Dermis microvascular lymphatic vessel endothelial cell (primary cell): ENCODE measurements at places on chromosomes 16 and 17.

- peak; percentile 42 for DNase-seq
Measured at GRCh38 chr16:66274335-66275110, 92.0 kb upstream of the CDH5 start.

DNA sequence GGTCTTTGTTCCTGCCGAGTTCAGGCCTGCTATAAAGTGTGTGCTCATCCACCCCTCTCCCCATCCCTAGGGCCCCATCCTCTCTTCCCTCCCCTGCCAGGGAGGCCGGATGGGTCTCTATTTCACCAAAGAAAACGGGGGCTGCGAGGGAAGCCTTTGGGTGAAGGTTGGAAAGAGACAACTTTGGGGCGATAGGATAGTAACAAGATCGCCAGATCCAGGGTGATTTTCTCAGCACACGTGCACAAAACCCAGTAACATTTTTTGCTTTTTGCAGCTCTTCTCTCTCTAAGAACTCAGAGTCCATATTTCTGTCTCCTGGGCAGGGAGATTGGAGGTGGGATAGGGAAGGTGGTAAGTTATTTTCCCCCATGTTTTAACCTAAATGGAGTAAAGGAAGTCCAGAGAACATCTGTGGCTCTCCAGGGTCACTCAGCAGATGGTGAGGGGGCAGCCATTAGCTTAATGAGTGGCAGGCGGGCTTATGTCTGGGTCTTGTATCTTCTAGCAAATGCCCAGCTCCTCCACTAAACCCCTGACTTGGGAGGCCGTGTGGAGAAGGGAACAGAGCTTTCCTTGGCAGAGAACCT, 6.9 kb downstream of the CCR7 start:
- DNase-seq = no peak

GRCh38 chr16:83197450-83197849, 570.7 kb downstream of the CDH13 start:
- no peak for DNase-seq

GRCh38 chr16:23398987-23399805, 53.8 kb downstream of the COG7 start:
- DNase-seq = no peak

- DNase-seq = no peak
Measured at GRCh38 chr17:55340176-55340575, 75.4 kb downstream of the HLF start.

- peak; percentile 68 for DNase-seq
Measured at GRCh38 chr17:3647769-3648555, 11.4 kb downstream of the CTNS start.

DNA sequence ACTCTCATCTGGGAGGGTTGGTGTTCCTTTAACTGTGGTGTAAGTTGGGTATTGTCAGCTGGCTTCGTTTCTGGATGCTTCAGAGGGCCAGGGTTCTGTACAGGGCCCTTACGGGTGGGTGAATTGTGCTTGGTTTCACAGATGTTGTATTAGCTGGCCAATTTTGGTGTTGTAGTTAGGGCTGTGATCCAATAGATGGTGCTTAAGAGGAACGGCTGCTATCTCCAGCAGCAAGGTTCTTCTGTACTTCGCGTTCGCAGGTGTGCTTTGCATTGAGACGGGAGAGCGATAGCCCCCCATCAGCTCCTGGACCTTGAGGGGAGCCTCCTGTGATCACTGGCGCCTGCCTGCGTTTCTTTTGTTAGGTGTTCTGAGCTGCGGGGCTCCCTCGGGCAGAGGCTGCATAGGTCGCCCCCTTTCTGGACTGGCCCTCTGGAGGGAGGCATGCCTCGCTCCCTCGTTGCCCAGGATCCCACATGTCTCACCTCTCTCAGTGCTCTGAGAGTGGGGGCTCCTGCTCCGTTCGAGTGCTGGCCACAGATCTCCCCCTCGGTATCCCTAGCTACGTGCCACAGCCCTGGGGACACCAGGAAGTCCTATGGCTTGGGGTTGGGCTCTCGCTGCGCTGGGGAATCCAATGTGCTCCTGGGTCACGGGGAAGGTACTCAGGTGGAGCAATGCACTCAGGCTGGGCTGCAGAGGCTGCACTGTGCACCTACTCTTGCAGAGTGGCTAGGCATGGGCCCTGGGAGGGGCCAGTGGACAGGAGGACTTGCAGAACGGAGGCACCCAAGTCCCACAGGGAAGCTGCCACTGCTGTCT, 837 bp upstream of the PRDM7 start:
- DNase-seq = no peak

GRCh38 chr16:117379-118365, 20.8 kb downstream of the NPRL3 start:
- DNase-seq = no peak

GRCh38 chr16:1487395-1488053, 1.2 kb downstream of the PTX4 start:
- no peak for DNase-seq

DNA sequence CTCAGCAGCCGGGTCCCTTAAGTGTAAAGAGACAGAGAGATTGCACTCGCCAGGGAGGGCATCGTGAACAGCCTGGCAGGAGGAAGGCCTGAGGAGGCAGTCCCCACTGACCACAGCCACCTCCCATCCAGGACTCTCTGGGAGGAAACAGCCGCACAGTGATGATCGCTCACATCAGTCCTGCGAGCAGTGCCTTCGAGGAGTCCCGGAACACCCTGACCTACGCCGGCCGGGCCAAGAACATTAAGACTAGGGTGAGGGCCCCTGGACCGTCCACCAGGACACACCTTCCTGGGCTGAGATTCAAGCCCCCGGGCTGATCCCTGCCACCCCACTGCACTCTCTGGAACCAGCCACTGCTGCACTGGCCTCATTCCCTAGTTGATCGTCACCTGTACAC, 14.0 kb downstream of the BTBD17 start:
- no peak for DNase-seq

DNA sequence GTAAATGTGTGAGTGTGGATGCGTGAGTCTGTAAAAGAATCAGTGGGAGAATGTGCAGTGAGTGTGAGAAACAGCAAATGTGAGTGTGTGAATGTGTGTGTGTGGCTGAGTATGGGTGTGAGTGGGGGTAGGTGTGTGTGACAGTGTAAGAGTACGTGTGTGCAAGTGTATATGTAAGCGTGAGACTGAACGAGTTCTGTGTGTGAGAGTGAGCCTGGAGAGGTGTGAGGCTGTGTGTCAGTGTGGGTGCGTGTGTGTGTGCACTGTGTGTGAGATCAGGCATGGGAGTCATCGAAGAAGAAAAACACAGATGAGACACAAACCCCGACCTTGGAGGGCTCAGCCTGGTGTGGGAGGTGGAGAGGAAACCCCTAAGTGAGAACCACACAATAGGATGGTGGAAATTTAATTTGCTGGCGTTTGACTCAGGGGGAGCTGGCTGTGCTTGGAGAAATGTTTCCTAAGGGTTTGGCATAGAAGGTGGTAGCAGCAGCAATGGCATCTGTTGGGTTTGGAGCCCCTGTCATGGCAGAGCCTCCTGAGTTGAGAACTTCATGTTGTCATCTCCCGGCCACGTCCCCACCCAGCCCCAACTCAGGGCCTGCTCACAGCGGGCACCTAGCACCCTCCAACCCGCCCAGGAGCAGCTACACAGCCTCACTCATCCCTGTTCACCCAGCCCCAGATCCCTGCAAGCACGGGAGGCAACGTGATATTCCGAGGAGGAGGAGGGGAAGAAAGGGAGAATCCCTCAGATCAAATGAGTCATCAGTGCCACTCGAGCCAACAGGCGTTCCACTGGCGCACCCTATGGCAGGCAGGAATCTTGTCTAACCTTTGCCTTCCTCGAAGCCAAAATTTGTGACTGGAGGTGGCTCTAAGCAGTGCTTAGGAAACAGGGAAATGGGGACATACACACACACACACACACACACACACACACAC, 14.3 kb upstream of the NUBP1 start:
- no peak for DNase-seq

GRCh38 chr16:88772871-88773811, 11.9 kb downstream of the PIEZO1 start:
- DNase-seq = no peak

DNA sequence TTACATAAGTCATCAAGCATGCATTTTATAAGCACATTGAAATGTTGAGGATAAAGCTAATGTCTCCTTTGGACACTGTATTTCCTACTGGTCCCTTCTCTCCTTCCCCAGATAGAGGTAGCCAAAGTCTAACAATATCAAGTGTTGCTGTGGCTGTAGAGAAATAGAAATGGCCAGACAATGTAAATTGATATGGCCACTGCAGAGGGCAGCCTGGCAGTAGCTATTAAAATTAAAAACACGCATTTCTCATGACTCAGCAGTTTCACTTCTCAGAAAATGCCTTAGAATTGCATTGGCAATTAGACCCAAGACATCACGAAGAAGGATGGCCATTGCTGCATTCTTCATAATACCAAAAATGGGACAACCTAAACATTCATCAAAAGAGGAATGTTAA, 46.8 kb upstream of the MRTFB start:
- no peak for DNase-seq

GRCh38 chr16:14434860-14435259, 195.2 kb downstream of the PARN start:
- no peak for DNase-seq

DNA sequence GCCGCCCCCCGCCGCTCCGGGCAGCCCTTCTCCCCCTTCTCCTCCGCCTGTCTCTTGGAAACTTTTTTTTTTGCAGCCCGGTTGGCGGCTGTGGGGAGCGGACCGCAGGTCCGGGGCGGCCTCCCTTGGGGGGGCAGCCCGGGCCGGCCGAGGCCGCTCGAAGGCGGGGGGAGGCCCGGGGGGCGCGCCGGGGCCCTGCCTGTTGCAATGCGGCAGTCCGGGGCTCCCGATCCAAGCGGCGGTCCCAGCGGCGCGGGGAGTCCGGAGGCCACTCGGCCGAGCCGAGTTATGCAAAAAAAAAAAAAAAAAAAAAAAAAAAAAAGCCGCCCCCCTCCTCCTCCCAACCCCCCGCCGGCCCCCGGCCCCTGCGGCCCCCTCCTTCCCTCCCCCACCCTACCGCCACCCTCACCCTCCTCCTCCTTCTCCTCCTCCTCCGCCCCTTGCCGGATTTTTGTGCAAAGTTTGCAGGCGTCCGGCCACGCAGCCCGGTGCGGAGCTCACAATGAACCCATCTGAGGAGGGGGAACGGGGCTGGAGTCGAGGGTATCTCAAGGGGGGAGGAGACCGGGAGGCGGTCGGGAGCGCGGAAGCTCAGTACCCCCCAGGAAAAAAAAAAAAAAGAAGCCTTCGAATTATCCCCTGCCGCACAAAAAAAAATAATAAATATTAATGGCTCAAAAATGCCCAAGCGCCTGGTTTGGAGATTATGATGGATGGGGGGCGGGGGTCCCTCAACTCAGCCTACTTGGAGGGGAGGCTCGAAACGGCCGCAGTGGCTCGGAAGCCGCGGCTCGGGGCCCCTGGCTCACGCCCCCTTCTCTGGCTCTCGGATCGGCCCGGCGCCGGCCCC, at the start of gene ZNF423:
ZNF423 (minus strand) TSS at position 291 of the 850 bp plus-strand sequence. CDS start 338 bp downstream, outside the sequence.
- no peak for DNase-seq

DNA sequence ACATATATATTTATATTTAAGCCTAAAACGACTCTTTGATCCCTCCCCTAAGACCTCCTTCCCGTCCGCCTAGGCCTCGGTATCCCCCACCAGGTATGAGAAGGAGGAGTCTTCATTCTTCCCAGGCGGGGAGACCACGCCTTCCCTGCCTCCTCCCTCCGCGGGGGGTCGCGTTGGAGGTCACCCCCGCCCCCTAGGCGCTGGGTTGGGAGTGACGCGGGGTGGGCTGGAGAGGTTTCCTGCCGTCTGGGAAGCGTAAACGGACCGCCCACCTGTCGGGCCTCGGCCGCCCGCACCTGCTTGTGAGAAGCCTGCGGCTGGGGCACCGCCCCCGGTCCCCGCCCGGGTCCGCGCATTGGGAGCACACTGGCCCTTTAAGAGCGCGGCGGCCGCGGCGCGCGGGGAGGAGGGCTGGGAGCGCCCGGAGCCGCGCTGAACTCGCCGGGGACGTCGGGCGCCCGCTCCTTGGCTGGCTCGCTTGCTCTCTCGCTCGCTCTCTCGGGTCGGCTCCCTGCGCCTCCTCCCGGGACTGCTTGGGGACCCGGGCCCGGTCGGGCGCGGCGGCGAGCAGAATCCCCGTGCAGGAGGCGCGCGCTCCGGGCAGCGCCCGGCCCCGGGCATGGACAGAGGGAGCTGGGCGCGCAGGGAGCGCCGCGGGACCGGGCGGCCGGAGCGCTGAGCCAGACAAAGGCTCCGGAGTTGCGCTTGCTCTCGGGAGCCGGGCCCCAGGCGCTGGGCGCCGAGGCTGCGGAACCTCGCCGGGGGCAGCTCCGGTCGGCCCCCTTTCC, at the start of gene MMP15:
MMP15 (plus strand) TSS at position 404 of the 788 bp plus-strand sequence. CDS start 597 bp downstream, outside the sequence.
- peak; percentile 77 for DNase-seq

GRCh38 chr17:56316604-56317003, 163.3 kb downstream of the ANKFN1 start:
- no peak for DNase-seq

GRCh38 chr17:42058063-42058462, 7.7 kb upstream of the C17orf113 start:
- no peak for DNase-seq

DNA sequence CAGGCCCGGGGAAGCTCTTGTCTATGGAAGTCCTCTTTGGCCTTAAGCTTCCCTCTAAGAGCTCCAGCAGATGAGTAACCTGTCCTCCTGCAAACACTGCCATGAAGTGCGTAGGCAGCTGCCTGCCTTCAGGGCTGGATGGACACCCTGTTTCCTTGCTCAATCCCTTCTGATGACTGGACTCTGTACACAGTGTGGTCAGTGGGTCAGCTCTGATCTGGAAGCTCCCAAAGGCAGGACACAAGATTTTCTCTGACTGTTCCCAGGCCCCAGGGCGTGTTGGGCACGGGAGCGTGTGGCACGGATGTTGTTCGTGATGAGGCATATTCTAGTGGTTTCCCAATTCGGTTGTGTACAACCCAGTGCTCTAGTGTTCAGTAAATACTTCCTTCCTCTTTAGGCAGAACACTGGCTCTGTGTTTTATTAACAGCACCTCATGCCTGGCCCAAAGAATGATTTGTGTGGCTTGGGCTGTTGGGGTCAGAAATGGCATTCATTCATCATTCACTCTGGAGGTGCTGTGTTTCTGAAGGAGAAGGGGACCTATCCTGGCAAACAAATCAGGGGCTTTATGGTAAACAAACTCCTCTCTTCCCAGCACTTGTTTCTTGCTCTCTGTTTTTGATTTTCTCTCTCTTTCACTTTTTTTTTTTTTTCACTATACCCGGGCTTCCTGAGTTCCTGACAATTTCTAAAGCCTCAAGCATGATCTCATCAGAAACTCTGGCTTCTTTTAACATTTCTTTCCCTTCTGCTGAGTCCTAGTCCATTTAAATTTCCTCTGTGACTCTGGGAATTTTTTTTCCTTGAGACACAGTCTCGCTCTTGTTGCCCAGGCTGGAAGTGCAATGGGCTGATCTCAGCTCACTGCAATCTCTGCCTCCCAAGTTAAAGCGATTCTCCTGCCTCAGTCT, 12.0 kb upstream of the RNF157 start:
- peak; percentile 55 for DNase-seq

- DNase-seq = no peak
Measured at GRCh38 chr16:68031951-68032350, 8.9 kb downstream of the DUS2 start.

DNA sequence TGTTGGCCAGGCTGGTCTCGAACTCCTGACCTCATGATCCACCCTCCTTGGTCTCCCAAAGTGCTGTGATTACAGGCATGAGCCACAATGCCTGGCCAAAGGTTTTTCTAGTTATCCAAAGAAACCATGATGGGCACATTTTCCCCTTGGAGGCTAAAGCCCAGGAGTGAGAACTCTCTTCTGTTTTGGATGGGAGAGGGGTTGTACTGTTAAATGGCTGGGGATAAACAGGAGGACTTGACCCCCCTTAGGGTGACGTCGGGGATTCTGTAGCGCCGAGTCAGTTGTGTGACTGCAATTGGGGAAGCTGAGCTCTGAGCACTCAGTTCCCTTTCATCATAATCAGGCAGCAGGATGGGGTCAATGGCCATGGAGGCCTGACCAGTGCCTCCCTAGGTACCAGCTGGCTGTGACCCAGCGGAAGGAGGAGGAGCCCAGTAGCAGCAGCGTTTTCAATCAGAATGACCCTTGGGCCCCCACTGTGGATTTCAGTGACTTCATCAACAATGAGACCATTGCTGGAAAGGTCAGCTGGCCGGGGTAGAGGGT, 4.1 kb downstream of the AOC3 start:
- DNase-seq = no peak
